ENCODE measurements at places on chromosomes 11 and 22.

DNA sequence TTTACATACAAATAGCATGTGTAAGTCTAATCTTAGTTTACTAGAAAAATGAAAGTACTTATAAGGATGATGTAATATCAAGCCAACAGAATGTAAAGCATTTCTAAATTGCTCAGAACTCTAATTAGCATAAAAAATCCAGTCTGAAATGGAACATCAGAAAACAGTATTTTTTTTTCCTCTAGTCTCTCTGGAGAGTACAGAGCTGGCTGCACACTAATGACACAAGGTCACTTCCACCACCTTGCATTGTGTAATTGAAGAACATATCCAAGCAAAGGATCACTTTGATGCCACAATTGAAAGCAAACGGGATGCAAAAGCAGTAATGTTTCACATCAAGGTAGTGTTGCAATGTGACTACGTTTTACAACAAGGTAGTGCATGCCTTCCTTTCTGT lies 548.0 kb upstream of the LUZP2 start:
- DNase-seq = no peak

DNA sequence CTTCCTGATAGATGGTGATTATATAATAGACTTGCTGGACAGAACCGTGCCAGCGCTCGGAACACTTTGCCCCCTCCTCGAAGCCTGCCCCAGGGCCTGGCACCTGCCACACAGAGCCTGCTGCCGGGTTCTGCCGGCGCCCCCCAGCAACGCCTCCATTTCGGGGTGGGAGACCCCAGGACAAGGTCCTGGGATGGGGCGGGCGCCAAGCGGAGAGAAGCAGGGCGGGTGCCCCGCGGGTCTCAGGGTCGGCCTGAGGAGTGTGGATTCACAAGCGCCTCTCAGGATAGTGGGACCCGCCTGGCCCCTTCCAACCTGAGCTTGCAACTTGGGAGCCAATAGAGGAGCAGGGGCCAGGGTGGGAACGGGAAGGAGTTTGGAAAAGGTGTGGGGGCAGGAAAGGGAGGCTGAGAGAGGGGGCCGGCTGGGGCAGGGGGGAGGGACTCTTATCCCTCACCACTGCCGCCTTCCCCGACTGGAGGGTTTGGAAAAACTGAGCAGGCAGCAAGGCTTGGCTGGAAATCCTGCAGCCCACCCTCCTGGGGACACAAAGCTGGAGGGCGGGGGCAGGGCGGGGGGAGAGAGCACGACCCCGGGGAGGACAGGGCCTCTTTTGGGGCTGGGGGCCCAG lies 3.3 kb upstream of the BCL9L start:
- no peak for DNase-seq

- DNase-seq = no peak
Observed at GRCh38 chr11:2473361-2474058, 28.7 kb downstream of the KCNQ1 start.

GRCh38 chr11:90585491-90585890 lies 362.6 kb upstream of the CHORDC1 start:
- DNase-seq = no peak

- no peak for DNase-seq
Observed at GRCh38 chr22:46769706-46770105, 7.3 kb downstream of the TBC1D22A start.

GRCh38 chr11:14587258-14587657 lies 56.3 kb upstream of the PDE3B start:
- DNase-seq = no peak

GRCh38 chr11:19208959-19209546 lies 7.3 kb upstream of the CSRP3 start:
- DNase-seq = no peak

- DNase-seq = no peak
Observed at GRCh38 chr11:66986178-66986545, 11.1 kb downstream of the C11orf86 start.

- no peak for DNase-seq
Observed at GRCh38 chr11:11814614-11815452, 26.9 kb upstream of the USP47 start.

- peak; percentile 50 for DNase-seq
Observed at GRCh38 chr22:19679522-19680101, 34.7 kb upstream of the SEPTIN5 start.

DNA sequence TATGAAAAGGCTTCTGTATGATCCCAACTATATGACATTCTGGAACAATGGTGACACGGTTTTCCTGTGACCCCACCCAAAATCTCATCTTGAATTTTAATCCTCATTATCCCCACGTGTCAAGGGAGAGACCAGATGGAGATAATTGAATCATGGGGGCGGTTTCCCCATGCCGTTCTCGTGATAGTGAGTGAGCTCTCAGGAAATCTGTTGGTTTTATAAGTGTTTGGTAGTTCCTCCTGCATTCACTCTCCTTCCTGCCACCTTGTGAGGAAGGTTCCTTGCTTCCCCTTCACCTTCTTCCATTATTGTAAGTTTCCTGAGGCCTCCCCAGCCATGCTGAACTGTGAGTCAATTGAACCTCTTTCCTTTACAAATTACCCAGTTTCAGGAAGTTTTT lies 53.1 kb upstream of the TSPAN18 start:
- no peak for DNase-seq

GRCh38 chr11:120218695-120219033 lies 7.8 kb downstream of the OAF start:
- no peak for DNase-seq

DNA sequence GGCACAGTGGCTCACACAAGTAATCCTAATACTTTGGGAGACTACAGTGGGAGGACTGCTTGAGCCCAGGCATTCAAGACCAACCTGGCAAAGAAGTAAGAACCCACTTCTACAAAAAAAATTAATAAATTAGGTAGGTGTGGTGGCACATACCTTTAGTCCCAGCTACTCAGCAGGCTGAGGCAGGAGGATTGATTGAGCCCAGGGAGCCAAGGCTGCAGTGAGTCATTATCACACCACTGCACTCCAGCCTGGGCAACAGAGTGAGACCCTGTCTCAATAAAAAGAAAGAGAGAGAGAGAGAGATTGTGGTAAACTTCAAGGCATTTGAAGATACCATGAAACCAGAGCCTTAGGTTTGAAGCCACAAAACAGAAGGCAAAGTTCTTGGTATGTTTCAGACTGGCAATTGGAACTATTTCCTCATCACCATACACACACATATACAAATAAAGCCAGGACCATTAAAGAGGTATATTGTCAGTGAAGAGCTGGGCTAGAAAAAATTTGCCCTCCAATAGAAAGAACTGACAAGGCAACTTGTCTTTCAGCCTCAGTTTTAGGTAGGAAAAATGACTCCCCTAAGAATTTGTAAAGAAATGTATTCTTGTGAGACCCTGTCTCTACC lies 24.6 kb upstream of the B3GNT6 start:
- DNase-seq = no peak

DNA sequence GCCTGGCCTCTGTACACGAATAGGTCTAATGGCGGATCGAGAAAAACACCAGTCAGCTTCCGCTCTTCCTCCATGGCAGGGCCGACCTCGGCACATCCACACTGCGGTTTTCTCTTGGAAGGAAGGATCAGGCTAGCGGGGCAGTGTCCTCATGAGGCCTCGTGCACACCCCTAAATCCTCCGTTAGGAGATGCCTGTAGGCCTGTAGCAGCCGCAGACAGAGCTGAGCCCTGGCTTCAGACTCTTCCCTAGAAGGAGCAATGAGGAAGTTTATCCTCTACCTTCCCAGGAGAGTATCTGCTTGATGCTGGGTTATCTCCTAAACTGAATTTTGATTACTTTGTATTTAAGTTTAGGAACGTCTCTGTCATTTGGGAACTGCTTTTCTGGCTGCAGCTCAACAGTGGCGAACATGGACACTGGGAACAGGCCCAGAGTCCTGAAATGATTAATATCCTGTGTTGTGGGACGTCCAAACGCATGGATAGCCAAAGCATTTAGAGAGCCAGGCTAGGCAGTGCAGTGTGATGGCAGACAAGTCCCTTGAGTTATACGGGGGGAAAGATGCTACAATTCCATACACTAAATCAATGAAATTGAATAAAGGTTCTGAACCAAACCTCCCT lies 16.5 kb upstream of the BMAL1 start:
- no peak for DNase-seq

GRCh38 chr11:119479685-119480275 lies 56.8 kb upstream of the THY1 start:
- no peak for DNase-seq

- DNase-seq = no peak
Observed at GRCh38 chr11:76716268-76716667, 45.7 kb upstream of the LRRC32 start.

- DNase-seq = no peak
Observed at GRCh38 chr11:124211321-124211720, 28.2 kb downstream of the OR10D3 start.

DNA sequence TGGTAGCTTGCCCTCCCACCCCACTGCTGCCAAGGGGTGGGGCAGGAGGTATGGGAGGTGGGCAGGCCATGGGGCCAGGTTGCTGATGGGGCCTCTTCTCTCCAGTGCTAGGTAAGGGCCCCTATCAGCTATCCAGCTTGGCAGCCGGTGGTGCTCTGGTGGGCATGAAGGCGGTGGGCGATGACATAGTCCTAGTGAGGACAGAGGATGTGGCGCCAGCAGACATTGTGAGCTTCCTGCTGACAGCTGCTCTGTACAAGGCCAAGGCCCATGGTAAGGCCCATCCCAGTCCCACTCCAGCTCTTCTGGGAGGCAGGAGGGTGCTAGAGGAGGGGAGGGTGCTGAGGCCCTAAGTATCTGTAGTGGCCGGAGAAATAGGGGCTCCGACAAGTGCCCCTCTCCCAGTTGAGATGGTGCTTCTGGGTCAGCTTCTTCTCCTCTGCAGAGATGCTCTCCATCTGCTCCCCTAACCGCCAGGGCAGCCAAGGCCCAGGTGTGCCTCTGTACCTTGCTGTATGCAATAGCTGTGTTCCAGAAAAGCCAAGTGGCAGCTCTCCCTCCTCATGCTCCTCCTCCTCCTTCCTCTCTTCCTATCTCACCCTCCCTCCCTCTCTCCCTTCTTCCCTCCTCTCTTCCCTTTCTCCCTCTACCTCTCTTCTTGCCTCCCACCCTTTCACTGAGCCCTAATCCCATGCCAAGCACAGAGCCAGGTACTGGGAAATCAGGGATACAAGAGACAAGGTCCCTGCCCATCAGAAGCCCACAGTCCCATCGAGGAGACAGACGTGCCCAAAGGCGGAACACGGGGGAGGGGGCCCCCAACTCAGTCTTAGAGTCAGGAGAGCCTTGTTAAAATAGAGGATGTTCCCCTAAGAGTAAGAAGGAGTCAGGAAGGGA lies 55.3 kb downstream of the OTOG start:
- no peak for DNase-seq

DNA sequence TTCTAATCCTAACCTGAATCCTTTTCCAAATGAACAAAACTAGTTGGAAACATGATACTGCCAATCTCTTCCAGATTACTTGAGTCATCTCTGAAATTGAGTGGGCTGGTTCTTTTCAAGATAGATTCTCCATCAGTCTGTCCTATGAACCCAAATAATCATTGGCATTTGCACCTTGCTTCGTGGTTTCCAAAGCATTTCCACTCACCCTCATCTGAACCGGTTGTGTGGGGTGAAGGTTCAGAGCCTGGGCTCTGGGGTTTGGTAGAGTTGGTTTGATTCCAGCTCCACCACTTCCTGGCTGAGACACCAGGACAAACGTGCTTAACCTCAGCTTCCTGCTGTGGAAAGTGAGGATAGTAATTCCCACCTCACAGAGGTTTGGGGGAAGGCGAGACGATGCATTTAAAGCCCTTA lies 206.4 kb upstream of the E2F8 start:
- DNase-seq = no peak

DNA sequence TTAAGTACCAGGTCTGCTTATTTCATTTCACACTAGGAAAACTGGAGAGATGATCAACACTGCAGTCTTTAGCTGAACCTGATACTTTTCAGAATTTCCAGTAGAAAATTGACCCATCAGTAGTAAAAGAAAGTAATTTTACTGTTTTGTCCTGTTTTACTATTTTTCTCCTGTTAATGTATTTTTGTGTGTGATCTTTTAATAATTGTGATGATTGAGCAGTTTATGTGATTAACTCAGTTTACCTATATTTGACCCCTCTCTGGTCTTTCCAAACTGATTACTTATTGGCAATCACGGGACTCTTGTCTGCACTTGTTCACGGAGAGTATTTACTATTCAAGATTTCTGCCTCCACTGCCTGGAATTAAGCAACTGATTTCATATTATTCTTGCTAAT lies 546 bp upstream of the CYP2R1 start:
- DNase-seq = no peak

GRCh38 chr11:77724636-77725035 lies 87.0 kb upstream of the CLNS1A start:
- DNase-seq = no peak

GRCh38 chr11:122918734-122919133 lies 36.2 kb downstream of the JHY start:
- no peak for DNase-seq

- no peak for DNase-seq
Observed at GRCh38 chr11:86799680-86800075, 664 bp upstream of the PRSS23 start.

DNA sequence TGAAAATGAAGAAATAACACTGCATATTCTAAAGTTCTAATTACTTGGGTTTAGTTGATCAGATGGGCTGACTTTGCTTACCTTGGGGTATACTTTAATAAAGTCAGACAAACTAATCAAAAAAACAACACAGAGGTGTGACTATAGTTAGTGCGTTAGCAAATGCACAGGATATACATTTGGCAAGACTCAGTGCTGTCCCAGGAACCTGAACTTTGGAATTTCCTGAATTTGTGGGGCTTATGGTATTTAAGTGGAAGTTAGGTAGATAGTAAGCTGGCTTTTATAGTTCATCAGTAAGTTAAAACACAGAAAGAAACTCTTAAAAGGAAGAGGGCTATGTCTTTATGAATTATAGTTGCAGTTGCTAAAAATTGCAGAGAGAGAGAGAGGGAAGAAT lies 302.6 kb upstream of the DDI1 start:
- DNase-seq = no peak

DNA sequence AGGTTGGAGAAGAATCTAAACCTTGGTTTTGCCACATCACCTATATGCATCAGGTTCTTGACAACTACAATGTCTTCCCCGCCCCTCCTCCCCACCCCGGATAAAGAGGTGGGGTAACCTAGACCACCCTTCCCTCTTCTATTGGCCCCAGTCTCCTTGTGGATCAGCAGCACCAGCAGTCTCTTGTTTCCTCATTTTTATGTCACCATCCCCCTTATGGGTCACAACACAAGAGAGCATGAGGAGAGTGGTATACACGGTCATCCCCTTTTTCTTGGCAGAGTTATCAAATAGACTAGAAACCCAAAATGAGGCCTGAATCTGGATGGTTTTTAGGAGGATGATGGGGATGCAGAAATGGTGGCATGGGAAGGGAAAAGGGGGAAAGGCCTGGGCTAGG lies 1.2 kb downstream of the MS4A4E start:
- no peak for DNase-seq

DNA sequence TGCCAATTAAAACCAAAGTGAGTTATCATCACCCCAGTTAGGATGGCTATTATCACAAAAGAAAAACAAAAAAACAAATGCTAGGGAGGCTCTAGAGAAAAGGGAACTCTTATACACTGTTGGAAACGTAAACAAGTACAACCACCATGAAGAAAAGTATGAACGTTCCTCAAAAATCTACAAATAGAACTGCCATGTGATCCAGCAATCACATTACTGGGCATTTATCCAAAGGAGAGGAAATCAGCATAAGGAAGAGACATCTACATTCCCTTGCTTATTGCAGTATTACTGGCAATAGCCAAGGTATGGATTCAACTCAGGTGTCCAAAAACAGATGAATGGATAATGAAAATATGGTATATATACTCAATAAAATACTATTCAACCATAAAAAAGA lies 1145.1 kb downstream of the LRRC4C start:
- DNase-seq = no peak

- no peak for DNase-seq
Observed at GRCh38 chr11:15893080-15893492, 463.3 kb downstream of the SOX6 start.

GRCh38 chr11:114479331-114479730 lies 40.1 kb downstream of the REXO2 start:
- DNase-seq = no peak
